Common myeloid progenitor, CD34-positive (primary cell): ENCODE measurements at places on chromosomes 1 and 21.

DNA sequence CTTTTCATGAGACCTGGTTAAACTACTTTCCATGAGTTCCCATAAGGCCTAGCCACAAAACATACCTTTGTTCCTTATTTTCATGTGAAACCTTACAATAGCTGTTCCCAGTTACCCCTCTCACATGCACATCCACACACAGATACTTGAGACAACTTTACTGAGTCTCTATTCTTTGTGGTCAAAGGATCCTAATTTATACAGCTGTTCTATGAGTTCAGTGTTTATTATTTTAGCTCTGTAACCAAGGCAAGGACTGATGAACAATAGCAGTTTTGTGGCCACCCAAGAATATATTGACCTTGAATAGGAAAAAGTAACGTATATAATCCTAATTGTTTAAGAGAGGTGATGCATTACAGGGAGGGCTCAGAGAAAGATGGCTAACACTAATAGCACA, 160.5 kb upstream of the CACYBP start:
- no peak for DNase-seq

GRCh38 chr1:102296116-102296515, 299.4 kb upstream of the OLFM3 start:
- DNase-seq = no peak

- DNase-seq = no peak
Measured at GRCh38 chr1:93438716-93439115, 9.2 kb upstream of the FNBP1L start.

DNA sequence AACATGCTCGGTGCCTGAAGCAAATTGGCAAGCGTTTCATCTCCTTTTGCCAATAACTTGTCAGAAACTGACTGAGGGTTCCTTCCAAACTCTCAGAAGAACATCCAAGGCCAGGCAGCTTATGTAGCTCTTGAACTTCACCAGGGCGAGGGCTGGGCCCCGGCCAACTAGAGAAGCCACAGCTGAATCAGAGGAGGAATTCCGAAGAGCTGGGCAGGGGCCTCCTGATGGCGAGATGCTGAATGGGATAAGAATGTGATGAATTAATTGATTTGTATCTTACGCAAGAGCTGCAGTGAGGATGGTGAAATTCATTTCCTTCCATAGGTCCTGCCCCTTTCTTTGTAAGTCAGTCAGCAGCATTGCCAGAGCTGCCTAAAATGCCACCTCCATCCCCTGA, 345.8 kb downstream of the KIF26B start:
- DNase-seq = peak; percentile 13

DNA sequence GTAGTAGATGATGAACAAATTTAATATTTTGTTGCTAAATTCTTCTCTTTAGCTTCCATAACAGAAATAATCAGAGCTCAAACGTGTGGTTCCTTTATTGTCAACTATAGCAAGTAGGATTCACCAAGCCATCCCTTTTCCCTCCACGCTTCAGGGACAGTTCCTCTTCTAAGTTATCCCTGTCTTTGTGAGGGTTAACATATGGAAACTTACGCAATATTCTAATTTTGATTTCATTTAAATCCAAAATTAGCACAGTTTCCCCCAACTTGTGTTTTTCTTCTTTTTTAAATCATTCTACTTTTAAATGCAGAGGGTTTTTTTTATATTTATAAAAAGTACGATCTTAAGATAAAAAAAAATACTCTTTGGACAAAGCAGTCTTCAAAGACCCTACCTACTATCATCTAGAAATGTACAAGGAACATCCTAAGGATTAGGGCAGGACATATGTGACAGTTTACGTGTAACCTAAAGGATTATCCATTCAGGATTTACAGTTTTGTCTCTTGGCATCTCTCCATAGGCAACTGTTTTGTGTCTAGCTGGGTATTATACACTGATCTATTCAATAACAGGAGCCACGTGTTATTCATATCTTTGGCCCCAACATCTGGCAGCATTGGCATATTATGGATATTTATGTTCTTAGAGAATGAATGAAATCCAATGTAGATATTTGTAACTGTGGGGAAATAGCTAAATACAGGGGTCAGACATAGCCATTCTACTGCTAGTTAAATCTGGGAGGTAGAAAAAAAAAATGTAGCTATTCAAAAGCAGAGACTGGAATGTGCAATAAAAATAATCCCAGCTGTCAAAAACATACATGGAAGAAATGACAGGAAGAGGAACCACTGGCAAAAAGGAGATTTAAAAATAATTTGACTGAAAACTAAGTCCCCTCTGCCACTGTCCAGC, 272.9 kb downstream of the NEGR1 start:
- DNase-seq = no peak

DNA sequence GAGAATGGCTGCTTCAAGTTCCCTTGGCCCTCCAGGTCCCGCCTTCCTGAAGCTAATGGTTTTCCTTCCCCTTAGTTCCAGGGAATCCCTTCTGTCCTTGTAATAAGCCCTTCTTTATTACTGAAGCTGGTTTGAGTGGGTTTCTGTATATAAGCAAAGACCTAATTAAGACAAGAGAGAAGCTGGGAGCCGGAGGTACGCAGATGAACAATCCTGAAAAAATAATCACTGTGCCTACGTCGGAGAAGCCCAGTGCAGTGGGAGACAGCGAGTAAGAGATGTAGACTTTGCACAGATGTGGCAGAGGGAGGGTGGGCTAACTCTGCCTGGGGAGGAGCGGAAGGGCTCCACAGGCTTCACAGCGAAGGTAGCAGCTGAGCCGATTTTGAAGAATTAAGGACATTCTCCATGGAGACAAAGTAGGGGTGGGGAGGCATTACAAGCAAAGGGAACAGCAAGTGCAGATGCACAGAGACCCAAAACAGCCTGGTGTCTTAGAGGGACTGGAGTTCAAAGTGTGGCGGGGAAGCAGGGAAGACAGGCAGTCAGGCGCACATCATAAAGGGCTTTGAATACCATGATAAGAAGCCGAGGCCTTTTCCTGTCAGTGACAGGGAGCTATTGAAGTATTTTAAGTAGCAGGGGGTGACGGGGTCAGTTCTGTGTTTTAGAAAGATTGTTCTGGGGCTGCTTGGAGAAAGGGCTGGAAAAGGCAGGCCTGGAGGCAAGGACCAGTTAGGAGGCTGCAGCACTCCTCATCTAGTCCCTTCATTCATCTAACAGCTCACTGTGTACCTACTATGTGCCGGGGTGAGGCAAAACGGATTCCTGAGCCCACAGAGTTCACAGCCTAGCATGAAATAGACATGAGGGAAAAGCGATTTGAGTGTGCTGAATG, 6.5 kb downstream of the RIMS3 start:
- no peak for DNase-seq

GRCh38 chr21:39788383-39788782, 43.4 kb downstream of the IGSF5 start:
- no peak for DNase-seq

DNA sequence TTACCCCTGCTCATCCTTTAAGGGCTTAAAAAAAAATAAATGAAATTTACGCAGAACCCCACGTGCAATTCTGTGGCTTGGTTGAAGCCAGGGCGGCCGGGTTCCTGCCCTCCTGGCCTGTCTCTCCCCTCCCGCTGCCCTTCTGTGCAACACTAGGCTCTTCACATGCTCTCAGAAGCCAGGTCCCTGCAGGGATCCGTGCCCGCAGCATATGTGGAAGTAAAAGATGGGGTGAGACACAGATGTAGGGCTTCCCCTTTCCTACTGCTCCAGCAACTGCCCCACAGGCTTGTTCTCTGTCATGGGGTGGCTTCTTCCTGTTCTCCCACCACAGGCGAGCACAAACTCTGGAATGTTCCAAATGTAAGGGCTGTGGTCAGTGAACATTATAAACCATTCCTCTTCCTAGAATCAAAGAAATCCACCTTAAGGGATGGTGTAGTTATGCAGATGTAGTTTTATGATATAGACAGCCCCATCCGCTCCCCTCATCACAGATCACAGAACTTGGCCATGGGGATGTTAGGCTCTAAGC, 535.4 kb downstream of the KIF26B start:
- DNase-seq = no peak

- DNase-seq = no peak
Measured at GRCh38 chr1:195597891-195598290, 1010.3 kb downstream of the KCNT2 start.

GRCh38 chr21:27569091-27569490, 602.2 kb upstream of the ADAMTS5 start:
- DNase-seq = no peak

GRCh38 chr1:173187671-173188237, 19.4 kb downstream of the TNFSF4 start:
- no peak for DNase-seq

GRCh38 chr1:182195733-182196132, 134.2 kb upstream of the ZNF648 start:
- DNase-seq = no peak

DNA sequence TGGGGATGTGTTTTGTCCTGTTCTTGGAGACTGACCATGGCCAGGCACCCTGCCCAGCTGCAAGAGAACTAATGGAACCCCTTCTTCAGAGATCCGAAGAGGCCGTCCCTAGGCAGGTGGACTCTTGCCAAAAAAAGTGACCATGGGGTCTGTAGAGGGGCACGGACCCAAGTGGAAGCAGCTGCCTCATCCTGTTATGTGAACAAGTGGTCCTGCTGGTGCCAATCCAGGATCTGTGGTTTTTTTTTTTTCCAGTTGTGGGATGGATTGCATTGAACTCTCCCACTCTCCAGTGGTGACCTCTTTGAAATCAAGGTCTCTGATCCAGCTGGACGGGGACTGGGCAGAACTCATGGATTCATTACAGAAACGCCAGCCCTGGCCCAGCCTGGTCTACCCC, 71.2 kb downstream of the ARHGEF10L start:
- DNase-seq = no peak

- DNase-seq = no peak
Measured at GRCh38 chr1:54865238-54866073, 21.5 kb downstream of the DHCR24 start.

DNA sequence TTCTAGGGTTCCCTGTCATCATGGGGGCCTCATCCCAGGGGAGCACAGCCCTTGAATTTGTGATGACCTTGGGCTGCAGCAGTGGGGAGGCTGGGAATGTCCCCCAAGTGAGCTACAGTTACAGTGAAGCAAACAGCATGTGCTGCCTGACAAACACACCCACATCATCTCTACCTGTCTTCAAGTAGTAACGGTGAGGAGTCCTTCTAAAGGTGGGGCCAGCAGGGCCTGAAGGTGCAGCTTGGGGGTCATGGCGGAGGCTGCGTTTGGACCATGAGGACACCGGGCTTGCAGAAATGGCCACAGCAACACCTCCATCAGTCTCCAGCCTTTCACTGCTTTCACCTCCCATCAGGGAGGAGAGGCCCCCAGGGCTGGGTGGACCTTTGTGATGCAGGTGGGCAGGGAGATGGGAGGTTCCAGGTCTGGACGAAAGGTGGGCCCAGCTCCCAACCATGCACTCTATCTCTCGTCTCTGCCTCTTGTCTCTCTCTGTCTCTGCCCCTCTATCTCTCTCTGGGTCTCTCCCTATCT, 55.7 kb downstream of the WNT9A start:
- DNase-seq = no peak

- no peak for DNase-seq
Measured at GRCh38 chr1:89923517-89923916, 71.4 kb upstream of the ZNF326 start.

- DNase-seq = no peak
Measured at GRCh38 chr1:220791285-220791684, 4.6 kb downstream of the MTARC1 start.

DNA sequence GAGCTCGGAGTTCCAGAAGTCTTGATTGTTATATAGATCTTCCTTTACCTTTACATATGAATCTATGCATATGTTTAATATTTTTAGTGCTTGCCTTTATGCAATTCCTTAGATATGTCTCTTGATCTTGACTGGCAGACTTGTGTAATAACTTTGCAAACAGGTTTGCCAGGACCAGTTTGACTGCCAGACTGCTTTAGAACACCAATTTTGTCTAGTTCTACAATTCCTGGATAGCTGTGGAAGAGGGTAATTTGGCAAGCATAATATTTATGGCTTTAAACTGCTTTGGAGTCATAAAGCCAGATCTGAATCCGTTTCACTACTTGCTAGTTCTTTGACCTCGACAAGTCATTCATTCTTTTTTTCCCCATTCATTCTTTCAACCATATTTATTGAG, 250.0 kb downstream of the FAF1 start:
- no peak for DNase-seq

GRCh38 chr21:15066123-15066575, 1.3 kb upstream of the NRIP1 start:
- peak; percentile 75 for DNase-seq

DNA sequence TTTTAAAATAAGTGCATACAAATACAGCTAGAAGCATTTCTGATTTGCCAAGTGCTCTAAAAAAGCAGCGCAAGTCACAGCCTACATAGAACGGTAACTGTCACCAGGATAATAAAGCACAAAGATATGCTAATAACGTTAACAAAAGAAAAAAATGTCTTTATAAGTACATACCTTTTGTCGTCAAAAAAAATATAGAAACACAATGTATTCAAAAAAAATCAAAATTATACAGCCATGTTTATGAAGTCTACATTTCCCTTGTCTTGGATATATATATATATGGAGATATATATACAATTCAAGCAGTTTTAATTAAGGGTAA, 3.2 kb downstream of the IRF2BP2 start:
- no peak for DNase-seq

- DNase-seq = no peak
Measured at GRCh38 chr1:57361516-57361915, 62.3 kb downstream of the DAB1 start.

DNA sequence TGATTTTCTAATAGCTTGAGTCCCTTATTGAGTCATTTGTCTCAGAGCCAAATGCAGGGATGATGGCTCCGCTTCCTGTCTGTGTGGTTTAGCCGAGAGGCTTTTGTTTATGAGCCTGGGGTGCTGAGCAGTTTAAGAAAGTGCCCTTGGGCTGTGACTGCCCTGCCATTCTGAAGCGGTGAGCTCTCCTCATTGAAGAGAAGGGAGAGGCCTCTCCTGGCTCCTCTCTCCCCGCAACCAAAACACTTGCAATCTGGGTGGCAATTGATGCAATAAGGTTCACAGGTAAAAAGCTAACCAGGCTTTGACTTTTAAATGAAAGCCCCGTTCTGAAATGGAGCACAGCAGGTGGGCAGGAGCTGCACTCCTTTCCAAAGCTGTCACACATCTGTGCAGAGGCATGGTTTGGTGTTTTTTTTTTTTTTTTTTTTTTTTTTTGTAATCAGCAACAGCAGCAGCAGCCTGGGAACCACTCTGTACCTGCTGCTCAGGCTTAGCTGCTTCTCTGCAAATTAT, 403.7 kb downstream of the SIPA1L2 start:
- peak; percentile 28 for DNase-seq
